NCI-H510A (cell line): ENCODE measurements at places on chromosomes 1 and 21.

DNA sequence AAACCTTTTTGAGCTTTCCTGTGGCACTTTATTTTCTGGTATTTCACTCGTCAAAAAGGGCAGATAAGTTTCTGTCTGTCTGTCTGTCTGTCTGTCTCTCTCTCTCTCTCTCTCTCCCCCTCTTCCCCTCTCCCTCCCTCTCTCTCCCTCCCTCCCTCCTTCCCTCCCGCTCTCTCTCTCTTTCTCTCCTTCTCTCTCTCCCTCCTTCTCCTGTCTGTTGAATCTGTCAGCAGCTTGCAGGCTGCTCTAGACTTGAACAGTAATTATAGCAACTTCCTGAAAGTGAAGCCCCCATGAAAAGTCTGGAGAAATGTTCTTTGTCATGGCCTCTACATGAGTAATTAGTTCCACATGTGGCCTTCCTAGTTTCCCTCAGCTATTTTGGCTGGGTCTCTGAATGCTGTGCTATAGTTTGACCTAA, 275.2 kb upstream of the C1orf105 start:
- DNase-seq: no peak

GRCh38 chr1:119606394-119606793, 41.7 kb downstream of the ZNF697 start:
- no peak for DNase-seq

DNA sequence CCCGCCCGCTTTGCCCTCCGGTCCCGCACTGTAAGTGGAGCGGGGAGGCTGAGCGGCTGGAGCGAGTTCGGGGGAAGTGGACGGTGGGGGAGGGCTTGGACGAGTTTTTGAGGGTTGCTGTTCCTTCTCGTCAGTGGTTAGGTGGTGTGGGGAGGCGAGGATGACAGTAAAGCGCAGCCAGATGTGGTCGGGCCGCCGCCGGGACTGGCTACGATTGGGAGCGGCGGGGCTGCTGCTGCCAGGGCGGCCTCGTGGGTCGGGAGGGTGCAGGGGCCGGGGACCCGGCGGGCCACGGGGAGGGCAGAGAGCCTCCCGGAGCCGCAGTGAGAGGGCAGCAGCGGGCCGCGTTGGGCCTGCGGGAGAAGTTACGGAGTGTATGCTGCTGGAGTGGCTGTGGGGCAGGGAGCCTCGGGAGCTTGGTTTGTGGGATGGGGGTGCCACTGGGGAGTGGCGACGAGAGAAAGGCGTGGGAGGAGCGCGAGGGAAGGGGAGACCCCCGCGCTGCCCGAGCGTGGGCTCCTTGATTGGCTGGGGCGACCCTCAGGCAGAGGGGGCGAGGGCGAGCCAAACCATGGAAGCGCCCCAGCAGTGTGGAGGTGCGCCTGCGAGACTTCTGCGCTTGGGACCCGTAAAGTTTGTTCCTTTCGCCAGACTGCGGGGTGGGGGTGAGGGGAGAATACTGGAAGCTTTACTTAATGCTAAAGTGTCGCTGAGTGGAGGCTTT, 2.1 kb downstream of the ADGRL2 start:
- DNase-seq: peak; percentile 50

- no peak for DNase-seq
Measured at GRCh38 chr1:235883261-235883927, 16.7 kb upstream of the LYST start.

GRCh38 chr1:190679044-190679443, 201.4 kb upstream of the BRINP3 start:
- no peak for DNase-seq

DNA sequence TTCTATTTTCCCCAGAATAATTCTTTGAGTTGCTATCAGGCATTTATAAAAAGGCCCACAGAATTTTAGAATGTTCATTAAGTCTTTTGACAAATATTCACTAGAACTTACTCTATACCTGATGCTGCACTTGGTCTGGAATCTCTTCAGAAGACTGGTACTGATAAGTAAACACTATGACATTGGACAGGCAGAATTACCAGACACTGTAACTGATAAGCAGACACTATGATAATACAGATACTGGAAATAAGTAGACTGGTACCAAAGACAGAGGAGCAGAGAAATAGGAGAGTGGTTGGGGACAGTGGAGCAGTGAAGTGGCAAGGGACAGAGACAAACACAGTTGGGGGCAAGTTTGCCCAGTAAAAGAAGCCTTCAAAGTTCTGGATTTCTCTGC, 8.2 kb downstream of the DPT start:
- no peak for DNase-seq

GRCh38 chr1:22262583-22262982, 119.7 kb upstream of the WNT4 start:
- DNase-seq: peak; percentile 92

- no peak for DNase-seq
Measured at GRCh38 chr1:193438771-193439170, 252.4 kb upstream of the B3GALT2 start.

DNA sequence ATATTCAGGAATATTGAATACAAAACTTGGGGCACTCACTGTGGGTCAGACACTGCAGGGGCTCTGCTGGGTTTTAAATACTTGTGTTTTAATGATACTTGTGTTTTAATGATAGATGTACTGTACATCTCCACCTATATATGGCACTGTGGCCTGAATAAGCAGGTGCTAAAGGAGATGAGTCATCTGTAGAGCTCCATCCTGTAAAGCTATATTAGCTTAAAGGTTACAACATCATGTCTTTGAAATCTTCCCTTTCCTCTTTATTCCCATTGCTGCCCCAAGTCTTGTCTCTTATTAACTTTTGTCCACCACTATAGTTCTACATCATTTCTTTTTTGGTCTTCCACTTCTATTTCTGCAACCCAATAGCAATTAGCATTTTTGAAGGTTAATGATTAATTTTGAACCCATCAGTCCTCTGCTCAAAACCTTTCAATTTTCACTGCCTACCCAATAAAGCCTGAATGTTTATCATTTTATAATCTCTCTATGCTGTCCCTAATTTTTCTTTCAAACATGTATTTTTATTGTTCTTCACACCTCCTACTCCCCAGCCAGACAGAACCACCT, 113.3 kb upstream of the PTGFR start:
- DNase-seq: no peak

DNA sequence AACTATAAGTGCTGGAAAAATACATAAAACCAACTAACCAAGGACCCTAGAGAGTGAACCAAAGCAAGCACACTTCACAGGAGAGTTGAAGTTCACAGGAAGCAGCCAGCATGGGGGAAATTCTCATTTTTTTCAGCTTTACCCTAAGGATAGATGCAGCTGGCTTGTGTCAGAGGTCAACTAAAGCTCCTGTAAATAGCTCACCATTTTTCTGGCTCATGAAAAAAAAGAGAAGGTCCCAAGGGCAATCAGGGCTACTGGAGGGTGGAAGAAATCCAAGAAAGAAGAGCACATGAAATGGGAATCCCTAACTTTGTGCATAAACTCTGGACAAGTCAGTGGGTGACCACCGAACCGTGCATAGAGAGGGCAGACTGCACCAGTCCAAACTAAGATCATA, 58.3 kb downstream of the KCNJ15 start:
- DNase-seq: no peak

GRCh38 chr1:236895665-236896387, 100.7 kb downstream of the MTR start:
- no peak for DNase-seq

- DNase-seq: no peak
Measured at GRCh38 chr1:11286735-11287410, 13.9 kb downstream of the UBIAD1 start.

- no peak for DNase-seq
Measured at GRCh38 chr21:43015906-43016540, 41.7 kb downstream of the PKNOX1 start.

DNA sequence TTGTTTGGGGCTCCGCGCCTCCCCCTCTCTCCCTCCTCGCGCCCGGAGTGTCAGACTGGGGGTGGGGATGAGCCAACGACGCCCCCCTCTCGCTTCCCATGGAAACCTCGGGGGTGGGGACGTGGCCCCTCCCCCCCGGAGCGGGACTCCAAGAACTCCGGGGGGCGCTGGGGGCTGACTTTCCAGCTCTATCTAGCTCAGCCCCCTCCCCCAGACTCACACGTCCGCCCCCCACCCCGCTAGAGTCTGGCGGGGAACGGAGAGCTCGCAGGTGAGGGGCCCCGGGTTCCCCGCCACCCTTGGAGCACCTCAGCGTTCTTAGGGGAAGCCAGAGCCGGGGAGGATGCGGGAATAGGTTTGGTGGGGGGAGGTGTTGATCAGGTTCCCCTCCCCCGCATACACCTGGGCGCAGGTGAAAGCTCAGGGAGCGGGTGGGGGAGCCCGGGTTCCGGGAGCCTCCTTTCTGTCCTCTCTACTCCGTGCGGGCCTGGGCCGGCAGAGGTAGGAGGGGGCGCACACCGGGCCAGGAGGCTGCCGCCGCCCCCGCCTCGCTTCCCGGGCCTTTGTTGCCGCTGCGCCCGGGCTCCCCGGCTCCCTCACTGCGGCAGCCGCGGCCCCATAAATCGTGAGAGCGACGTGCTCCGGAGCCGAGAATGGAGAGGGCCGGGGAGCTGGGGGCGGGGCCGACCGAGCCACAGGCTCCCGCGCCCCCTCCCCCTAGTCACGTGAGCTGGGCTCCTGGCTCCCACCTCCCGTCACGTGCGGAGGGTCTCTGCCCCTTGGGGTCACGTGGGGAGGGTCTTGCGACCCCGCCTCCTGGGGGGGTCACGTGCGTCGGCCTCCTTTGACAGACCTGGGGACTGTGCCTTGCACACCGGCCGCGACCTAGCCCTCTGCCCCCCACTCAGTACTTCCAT, 1.9 kb downstream of the EFNA3 start:
- peak; percentile 65 for DNase-seq

- DNase-seq: no peak
Measured at GRCh38 chr1:214422137-214422671, 129.2 kb downstream of the PTPN14 start.

DNA sequence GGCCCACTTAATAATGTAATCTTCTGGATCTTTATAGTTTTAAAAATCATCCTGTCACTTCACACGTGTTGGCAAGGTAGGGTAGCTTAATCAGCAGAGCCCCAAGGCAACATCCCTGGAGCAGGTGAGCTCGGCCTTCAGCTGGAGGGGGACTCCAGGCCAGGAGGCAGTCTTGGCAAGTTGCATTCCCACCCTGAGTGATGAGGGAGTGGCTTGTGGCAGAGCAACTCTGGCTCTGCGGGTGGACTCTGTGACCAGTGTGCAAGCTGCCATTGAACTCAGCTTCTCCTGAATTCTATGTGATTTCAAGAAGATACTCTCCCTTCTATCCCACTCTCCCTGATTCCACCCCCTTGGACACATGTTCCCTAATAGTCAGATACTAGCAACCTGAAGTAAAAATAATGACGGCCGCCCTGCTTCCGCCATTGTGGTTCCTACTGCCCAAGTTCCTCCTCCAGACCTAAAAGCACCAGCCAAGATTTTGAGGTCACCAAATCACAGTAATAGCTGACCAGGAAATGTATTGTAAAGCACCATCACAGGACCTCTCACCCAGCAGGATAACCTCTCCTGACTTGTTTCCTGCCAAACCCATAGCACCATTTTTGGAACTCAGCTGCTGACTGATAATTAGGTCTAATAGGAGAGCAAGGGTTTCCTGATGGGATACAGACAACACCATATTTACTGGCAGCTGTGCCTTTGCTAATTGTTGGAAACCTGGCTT, 11.5 kb upstream of the LYST start:
- no peak for DNase-seq

- DNase-seq: peak; percentile 51
Measured at GRCh38 chr1:177615251-177615650, 354.6 kb downstream of the SEC16B start.

- no peak for DNase-seq
Measured at GRCh38 chr1:150572918-150573647, 6.3 kb downstream of the MCL1 start.

DNA sequence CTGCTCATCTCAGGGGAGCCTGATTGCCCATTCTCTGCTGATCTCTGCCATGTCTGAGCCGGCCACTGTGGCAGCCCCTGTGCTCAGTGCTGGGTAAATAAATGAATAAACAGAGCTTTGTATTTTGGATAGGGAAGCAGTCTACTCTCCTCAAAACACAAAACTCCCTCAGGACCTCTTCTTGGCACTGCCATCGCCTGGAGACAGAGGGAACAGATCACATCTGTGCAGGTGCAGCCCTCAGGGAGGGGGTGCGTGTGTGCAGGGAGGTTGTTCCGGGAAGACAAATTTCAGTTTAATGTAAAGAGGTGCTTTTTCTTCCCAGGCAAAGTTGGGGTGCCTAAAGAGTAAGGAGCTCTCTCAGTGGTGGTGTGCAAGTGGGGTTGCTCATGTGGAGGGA, 7.7 kb upstream of the FAM167B start:
- no peak for DNase-seq

GRCh38 chr1:114178936-114179335, 25.3 kb upstream of the SYT6 start:
- DNase-seq: no peak

- no peak for DNase-seq
Measured at GRCh38 chr1:21585037-21585436, 75.8 kb downstream of the ALPL start.

GRCh38 chr1:168964478-168964877, 142.0 kb upstream of the ATP1B1 start:
- DNase-seq: no peak

DNA sequence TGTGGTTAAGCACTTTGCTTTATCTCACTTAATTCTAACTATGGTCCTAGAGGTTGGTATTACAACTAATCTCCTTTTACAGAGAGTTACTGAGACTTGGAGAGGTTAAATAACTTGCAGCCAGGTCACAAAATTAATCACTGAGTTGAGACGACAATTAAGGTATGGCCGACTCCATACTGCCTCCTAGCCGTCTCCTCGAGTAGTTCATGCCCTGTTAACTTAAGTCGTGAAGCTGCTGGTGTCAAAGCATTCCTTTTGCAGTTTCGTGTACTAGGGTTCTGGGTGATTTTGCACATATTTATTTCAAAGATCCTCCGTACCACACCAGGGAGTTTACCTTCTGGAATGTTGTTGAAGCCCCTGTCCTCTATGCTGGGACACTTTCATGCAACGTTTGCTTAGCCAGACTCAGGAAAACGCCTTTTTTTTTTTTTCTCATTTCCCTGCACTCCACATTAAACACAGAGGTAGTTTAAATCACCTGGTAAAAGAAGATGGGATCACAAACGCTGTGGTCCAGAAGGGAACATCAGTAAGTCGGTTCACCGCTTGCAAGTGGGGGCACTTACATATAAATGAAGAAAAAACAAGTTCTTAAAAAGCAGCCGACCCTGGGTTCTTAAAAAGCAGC, 570 bp upstream of the NEK7 start:
- peak; percentile 21 for DNase-seq

DNA sequence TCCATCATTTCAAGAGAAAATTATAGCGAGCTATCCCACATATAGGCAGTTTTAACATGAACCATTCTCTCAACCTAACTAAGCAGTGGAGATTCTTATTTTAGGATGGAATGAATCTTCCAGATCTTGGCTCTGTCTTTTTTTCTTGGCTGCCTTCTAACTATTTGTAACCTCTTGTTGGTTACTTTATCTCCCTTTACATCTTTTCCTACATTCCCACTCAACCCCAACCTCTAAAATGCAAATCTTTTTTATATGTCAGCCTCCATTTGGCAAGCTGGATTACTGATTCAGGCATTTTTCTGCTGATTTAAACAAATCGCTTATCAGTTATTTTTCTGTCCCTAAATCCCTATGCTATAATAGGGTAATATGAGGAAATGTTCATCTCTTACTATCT, 46.9 kb upstream of the LHX8 start:
- no peak for DNase-seq

- peak; percentile 39 for DNase-seq
Measured at GRCh38 chr1:204190212-204191211, 5.8 kb downstream of the KISS1 start.
